Kidney (tissue), 22 donors: ENCODE measurements at places on chromosomes 7 and 10. TPM values are rescaled to one million over a fixed set of nuclear protein-coding genes. Genes with fewer than 3 reads are reported as not detected.

DNA sequence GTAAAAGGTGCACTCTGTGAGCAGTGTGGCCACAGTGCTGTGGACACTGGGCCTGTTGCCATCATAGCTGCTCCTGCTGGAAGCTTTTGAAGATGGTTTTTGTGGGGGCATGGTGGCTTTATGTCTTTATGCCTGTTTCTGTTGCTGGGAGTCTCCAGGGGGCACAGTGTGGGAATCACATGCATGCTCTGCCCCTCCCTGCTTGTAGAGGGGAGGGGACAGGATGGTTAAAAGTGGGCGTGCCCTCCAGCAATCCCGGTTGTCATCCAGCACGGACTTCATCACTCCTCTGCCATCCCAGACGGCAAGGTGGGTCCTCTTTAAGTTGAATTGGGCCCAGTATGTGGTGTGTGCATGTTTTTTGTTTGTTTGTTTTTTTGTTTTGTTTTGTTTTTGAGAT is 20.2 kb downstream of the OGDH start:
- no peak overlapping the region for H3K27ac ChIP-seq
- H3K4me1 ChIP-seq: peaks cover 35% of the 10 kb centered on the region
- H3K4me3 ChIP-seq: no peak overlapping the region
- peaks cover 9% of the 10 kb centered on the region for H3K36me3 ChIP-seq

DNA sequence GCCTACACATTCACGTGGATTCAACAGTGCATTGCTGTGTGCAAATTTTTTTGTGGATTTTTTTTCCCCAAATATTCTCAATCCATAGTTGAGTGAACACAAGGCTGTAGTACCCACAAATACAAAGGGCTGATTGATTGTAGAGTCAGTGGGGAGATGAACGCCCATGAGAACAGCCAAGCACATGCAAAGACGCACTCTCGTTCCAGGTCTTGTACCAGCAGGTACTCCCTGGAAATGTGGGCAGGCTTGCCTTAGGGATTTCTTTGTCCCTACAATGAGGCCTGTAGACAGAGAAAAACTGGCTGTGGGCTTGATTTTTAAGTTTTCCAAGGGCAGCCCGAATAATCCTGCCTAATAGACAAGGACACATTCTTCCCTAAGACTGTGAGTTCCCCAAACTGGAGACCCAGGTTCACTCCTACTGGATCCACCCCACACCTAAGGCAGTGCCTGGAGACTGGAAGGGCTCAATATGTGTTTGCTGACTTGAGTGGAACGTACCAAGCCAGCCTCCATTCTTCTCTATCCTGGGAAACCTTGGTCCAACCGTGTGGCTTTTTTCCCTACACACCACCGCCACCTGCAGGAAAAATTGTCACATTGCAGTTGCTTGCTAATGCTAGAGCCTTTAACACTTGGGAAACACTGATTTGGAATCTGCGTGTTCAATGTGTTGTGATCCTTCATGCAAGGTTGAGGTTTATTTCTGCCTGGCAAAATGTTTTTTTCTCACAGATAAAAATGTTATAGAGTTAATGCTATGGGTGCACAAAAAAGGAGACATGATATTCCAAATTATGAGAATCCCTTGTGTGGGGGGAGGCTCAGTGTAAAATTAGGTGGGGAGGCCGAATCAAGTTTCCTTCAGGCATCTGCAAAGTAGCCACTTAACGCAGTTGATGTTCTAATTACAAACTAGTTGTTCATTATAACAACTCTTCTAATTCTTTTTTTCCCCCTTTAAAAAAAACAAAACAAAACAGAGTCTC is 49.3 kb downstream of the PPP1R17 start:
- no peaks in the 10 kb centered on the region for H3K36me3 ChIP-seq
- H3K4me1 ChIP-seq: no peaks in the 10 kb centered on the region
- H3K27ac ChIP-seq: no peak overlapping the region
- DNase-seq: no peak
- H3K4me3 ChIP-seq: no peak overlapping the region

Gene FZD8
- 18.8 TPM for total RNA-seq

DNA sequence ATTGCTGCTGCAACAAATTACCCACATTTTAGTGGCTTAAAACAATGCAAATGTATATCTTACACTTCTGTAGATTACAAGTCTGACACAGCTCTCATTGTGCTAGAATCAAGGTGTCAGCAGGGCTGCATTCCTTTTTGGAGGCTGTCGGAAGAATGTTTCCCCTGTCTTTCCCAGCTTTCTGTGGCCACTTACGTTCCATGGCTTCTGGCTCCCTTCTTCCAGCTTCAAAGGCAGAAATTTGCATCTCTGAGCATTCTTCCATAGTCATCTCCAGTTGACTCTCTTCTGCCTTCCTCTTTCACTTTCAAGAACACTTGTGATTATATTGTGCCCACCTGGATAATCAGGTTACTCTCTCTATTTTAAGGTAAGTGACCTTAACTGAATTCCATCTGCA is 125.3 kb downstream of the GPR158 start:
- no peaks in the 10 kb centered on the region for H3K27me3 ChIP-seq
- H3K4me1 ChIP-seq: no peaks in the 10 kb centered on the region
- no peak overlapping the region for H3K4me3 ChIP-seq
